ENCODE measurements at places on chromosomes 12 and 14. TPM values are rescaled to one million over a fixed set of nuclear protein-coding genes. Genes with fewer than 3 reads are reported as not detected.

DNA sequence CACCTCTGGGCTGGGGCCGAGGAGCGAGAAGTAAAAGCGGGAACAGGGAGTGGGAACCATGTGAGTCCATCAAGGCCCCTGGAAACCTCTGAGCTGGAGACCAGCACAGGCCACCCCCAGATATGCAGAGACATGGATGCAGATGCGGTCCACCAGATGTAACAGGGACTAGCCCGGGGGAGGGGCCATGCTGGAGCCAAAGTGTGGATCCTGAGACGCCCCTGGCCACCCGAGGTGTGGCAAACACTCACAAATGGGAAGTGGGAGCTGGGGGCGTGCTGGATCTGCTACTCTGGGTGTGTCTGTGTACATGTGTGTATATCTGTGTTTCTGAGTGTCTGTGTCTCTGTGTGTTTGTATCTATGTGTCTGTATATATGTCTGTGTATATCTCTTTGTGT, 12.8 kb downstream of the MYL2 start:
- H3K27ac ChIP-seq = no peak overlapping the region
- no peak for DNase-seq
- no peak overlapping the region for H3K4me3 ChIP-seq
- H3K4me1 ChIP-seq = peaks cover 2% of the 10 kb centered on the region
- no peaks in the 10 kb centered on the region for H3K36me3 ChIP-seq

DNA sequence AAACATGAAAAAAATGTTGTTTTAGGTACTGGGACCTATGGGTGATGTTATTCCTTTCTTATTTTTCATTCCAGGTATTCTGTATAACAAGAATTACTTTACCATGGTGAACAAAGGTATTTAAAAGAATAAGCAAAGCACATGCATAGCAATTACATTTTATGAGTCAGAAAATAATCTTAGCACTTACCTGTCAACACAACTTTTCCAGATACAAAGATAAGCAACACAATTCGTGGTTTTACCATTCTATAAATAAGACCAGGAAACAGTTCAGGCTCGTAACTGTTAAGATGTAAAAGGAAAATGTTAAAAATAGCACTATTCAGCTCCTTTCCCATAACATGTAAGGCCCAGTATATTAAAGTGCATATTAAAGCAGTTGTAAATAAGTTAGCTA, 12.3 kb upstream of the ATG14 start:
- H3K27me3 ChIP-seq = no peaks in the 10 kb centered on the region
- no peak for DNase-seq
- H3K27ac ChIP-seq = no peak overlapping the region
- H3K4me3 ChIP-seq = no peak overlapping the region
- H3K36me3 ChIP-seq = no peaks in the 10 kb centered on the region

GRCh38 chr12:96985515-96986362, 78.7 kb downstream of the NEDD1 start:
- peak overlapping the region; percentile 28 for H3K4me3 ChIP-seq
- peak; percentile 38 for DNase-seq
- H3K27ac ChIP-seq = no peak overlapping the region
- H3K4me1 ChIP-seq = peaks cover 4% of the 10 kb centered on the region
- no peaks in the 10 kb centered on the region for H3K36me3 ChIP-seq
- H3K27me3 ChIP-seq = peaks cover 29% of the 10 kb centered on the region

DNA sequence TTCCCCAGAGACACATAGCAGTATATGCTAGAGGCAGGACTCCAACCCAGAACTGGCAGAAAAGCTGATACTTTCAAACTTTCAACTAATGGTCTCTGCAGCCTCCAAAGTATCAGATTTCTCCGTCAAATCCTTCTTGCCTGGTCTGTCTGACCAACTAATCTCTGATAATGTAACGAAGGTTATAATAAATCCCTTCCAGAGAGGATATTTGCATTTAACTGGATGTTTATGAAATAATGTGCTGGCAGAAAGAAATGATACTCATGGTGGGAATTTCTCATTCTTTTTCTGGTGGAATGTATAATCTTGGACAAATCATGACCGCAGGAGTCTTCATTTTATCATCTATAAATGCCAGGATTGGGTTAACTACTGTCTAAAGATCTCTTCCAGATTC, 860.3 kb downstream of the DIO2 start:
- no peak overlapping the region for H3K4me3 ChIP-seq
- H3K27me3 ChIP-seq = no peaks in the 10 kb centered on the region
- no peak overlapping the region for H3K27ac ChIP-seq
- H3K36me3 ChIP-seq = no peaks in the 10 kb centered on the region
- no peak for DNase-seq

DNA sequence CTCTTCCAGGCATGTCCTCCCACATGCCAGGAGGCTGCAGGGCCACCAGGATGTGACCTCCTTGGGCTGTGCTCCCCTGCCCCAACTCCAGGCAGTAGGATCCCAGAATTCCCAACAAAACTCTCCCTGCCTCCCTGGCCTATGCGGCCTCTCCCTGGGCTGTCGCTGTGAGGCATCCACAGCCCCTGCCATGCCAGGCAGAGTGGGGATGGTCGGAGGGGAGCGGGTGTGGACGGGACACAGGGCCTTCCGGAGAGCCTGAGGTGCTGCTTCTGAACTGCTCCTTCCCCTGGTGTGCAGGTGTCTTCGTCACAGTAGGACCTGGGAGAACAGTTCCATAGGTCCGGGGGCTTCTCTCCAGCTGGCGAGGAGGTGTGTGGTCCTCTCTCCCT, 18.3 kb downstream of the GPR132 start:
- H3K4me3 ChIP-seq = no peak overlapping the region
- H3K27me3 ChIP-seq = peaks cover 5% of the 10 kb centered on the region
- H3K36me3 ChIP-seq = peaks cover 22% of the 10 kb centered on the region

DNA sequence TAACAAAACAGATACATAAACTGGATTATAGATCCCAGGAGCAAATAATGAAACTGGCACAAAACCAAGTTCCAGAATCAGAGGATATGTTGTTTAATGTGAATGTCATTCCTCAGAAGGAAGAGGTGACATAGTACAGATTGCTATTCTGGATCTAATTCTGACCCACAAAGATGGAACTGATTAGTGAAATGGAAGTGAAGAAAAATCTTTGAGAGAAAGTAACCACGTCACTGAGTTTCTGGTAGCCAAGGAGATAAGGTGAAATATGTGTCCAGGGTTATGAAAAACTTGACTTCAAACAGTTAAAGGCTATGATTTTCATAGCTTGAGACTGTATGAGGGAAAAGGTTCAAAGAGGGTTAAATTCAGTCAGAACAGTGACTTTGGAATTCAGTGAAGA, 8.3 kb downstream of the OR10AD1 start:
- peaks cover 23% of the 10 kb centered on the region for H3K4me1 ChIP-seq
- no peak overlapping the region for H3K27ac ChIP-seq
- peaks cover 26% of the 10 kb centered on the region for H3K27me3 ChIP-seq
- no peak overlapping the region for H3K4me3 ChIP-seq
- DNase-seq = no peak
- peaks cover 8% of the 10 kb centered on the region for H3K36me3 ChIP-seq

GRCh38 chr14:100213587-100213955, 25.4 kb upstream of the YY1 start:
- H3K4me1 ChIP-seq = peaks cover 23% of the 10 kb centered on the region
- DNase-seq = no peak
- no peaks in the 10 kb centered on the region for H3K27me3 ChIP-seq

- H3K4me1 ChIP-seq = peaks cover 38% of the 10 kb centered on the region
- no peak overlapping the region for H3K27ac ChIP-seq
- peaks cover 32% of the 10 kb centered on the region for H3K36me3 ChIP-seq
- H3K4me3 ChIP-seq = no peak overlapping the region
- no peak for DNase-seq
Observed at GRCh38 chr12:6326316-6327228, 15.3 kb downstream of the TNFRSF1A start.

The LTB4R gene
- 36.1 TPM for total RNA-seq

The LALBA gene
- total RNA-seq = not detected

The GPR68 gene
- 39.8 TPM for total RNA-seq
